NCI-H2171 (cell line): ENCODE measurements at places on chromosomes 12 and 14.

- no peak for DNase-seq
Measured at GRCh38 chr12:92338671-92339070, 193.0 kb upstream of the BTG1 start.

- no peak for DNase-seq
Measured at GRCh38 chr12:50951112-50951511, 1.2 kb upstream of the HIGD1C start.

- no peak for DNase-seq
Measured at GRCh38 chr12:120882055-120882555, 22.1 kb downstream of the SPPL3 start.

DNA sequence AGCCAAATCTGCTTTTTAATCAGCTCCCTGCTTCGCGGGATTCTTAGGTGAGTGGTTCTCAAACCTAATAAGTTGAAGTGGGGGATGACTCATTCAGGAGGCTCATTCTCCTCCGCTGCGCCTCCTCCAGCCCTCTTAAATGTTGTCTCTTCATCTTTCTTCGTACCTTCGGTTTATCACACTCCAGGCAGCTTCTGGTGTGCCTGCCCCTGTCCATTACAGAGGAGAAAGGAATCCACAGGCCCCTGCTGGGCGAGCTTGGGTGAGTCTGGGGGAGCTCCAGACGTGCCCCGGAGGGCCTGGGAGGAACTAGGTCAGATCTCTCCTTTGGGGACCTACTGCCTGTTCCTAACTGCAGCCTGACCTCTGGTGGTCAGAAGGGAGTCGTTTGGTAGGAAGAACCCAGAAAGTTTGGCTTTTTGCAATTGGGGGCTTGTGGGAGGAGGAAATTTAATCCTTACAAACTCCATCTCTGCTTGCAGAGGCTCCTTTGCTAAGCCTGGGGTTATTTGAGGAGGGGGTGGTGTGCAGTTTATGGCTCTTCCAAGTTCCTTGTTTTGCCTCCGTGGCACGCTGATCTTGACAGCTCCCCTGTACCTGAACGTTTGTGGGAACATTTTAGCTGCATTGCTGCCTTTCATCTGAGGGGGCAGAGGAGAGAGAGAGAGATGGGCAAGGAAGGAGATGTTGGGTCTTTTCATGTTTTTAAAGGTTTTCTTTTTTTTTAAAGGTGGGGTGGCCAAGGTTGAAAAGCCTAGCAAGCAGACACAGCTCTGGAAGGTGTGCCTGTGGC lies 84.1 kb upstream of the GNG2 start:
- peak; percentile 57 for DNase-seq

GRCh38 chr14:36935976-36936678 lies 236.3 kb downstream of the SLC25A21 start:
- DNase-seq = no peak

DNA sequence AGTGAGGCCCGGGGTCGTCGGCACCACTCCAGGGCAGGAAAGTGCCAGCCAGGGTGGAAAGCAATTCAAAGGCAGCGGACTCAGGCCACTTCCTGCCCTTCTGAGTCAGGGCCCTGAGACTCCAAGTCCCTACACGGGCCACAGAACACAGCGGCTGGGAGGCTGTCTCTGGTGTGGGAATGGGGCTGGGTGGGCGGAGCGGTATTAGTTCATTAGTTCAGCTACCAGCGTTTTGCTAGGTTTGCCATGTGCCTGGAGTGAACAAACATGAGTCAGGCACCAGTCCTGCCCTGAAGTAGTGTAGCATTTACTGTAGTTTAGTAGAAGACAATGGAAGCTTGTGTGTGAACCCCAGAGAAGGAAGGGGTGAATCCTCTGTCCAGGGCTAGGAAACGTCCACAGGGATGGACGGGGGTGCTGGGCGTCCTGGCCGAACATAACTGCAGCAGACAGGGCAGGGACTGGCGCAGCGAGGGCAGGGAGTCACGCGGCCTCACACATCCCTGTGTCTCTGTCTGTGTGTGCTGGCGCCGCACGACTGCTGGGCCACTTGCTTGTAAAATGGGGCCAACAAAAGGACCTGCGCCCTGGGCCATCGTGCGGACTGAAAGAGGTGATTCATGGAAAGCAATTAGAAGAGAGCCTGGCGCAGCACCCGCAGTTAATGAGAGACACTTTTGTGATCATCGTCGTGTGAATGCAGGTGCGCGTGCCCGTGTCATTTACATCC lies 186.4 kb upstream of the PRMT8 start:
- no peak for DNase-seq

GRCh38 chr12:131836193-131836592 lies 8.0 kb downstream of the MMP17 start:
- DNase-seq = no peak

GRCh38 chr14:75630695-75631452 lies 29.8 kb downstream of the ERG28 start:
- DNase-seq = no peak

DNA sequence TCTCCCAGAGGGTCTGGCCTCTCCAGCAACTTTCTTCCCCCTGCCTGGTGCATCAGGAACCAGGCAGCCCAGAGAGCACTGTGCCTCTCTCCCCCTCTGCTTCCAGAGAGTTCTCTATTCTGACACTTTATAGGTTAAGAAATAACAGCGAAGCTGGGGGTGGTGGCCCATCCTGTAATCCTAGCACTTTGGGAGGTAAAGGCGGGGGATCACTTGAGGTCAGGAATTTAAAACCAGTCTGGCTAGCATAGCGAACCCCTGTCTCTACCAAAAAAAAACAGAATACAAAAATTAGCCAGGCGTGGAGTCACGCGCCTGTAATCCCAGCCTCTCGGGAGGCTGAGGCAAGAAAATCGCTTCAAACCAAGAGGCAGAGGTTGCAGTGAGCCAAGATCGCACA lies 58.3 kb downstream of the ESRRB start:
- DNase-seq = peak; percentile 86

DNA sequence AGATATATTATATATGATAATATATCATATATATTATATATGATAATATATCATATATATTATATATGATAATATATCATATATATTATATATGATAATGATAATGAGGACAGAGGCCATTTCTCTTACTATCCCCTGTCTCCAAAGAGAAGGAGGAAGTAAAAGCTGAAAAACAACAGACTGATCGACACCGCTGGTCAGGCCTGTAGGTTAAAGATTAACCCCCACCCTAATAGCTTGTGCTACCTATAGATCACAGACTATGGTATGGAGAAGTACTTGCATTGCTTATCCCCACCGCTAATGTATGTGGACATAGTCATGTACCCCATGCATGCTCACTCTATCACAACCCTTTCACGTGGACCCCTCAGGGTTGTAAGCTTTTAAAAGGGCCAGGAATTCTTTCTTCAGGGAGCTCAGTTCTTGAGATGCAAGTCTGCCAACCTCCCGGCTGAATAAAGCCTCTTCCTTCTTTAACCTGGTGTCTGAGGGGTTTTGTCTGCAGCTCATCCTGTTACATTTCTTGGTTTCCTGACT lies 786.1 kb upstream of the TMEM132C start:
- DNase-seq = no peak

DNA sequence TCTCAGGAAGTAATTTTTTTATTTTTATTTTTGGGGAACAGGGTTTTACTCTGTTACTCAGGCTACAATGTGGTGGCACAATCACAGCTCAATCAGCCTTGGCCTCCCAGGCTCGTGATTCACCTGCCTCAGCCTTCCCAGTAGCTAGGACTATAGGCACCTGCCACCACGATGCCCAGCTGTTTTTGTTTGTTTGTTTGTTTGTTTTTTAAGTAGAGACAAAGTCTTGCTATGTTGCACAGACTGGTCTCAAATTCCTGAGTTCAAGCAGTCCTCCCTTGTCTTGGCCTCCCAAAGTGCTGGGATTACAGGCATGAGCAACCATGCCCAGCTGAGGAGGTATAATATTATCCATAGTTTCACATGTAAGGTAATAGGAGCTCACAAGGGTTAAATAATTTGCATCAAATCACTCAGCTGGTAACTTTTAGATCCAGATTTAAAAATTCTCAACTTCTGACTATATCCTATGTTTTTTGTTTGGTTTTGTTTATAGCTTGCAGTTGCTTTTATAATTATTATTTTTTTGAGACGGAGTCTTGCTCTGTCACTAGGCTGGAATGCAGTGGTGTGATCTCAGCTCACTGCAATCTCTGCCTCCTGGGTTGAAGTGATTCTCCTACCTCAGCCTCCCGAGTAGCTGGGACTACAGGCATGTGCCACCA lies 629.3 kb downstream of the DIO2 start:
- DNase-seq = no peak

- DNase-seq = no peak
Measured at GRCh38 chr12:52909331-52909730, 4.5 kb upstream of the KRT8 start.

GRCh38 chr12:57511588-57512325 lies 8.6 kb downstream of the DDIT3 start:
- no peak for DNase-seq

DNA sequence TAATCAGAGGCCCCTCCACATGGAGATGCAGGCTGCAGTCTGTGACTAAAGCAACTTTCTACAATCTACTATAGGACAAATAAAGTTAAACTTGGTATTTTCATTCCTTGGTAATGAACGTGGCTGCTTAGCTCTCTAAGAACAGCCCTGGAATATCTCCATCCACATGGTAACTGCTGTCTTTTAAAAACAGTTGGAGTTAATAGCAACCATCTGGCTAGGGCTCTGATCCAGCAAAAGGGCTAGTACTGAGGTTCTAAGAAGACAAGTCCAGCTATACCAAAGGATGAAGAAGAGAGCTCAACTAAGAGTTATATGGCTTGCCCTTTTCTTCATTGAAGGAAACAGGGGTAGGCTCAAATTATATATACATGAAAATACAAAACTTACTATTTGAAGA lies 920.1 kb downstream of the FLRT2 start:
- no peak for DNase-seq

- DNase-seq = peak; percentile 23
Measured at GRCh38 chr12:72618764-72619163, 346.6 kb downstream of the TRHDE start.

DNA sequence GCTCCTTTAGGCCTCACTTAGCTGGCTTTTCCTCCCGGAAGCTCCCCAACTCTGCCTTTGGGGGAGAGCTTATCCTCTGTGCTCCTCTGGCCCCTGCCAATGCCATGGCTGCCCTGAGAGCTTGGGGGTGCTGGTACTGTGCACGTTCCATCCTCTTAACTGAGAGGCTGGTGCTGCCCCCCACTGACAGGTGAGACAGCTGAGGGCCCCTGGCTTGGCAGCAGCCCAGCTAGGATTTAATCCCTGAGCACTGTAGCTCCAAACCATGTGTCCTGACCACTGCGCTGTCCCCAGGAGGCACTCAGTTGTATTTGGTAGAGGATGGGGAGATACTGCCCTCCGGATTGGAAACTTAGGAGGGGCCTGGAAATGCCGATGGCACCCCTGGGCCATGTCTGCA lies 46.1 kb downstream of the UBE3B start:
- no peak for DNase-seq

- no peak for DNase-seq
Measured at GRCh38 chr12:49400304-49400703, 33.0 kb downstream of the SPATS2 start.

- DNase-seq = no peak
Measured at GRCh38 chr14:104587641-104588040, 8.1 kb downstream of the C14orf180 start.

- DNase-seq = no peak
Measured at GRCh38 chr12:78802593-78802992, 62.0 kb upstream of the SYT1 start.

DNA sequence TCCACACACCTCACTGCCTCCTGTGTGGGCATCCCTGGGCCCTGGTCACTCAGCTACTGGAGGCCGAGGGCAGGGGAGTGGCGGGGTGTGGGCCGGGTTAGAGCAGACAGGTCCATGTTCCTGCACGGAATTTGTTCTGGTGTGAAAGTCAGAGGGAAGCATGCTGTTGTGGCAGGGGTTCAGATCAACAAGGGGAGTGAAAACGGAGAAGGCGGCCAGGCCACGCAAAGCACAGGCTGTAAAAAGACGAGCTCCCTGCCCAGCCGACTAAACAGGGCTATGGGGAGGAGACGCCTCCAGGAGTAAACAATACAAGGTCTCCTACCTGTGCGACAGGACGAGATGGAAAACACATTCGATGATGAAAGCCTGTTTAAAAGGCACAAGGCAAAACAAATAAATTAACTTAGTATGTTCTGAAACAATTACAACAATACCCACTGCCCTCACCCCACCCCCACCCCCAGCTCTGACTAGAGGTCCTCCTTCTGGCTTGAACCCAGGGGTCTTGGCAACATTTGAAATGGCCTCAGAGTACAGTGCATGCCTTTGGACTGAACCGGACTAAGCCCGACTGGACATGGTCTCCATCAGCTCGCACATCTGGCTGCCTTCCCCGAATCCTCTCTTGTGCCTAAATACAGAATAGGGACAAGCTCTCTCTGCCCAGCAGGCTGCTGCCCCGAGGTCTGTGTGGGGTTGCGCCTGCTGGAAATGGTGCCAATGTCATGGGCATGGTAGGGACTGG lies 274.9 kb upstream of the DIO3 start:
- DNase-seq = no peak

GRCh38 chr12:6899427-6899826 lies 5.2 kb upstream of the LRRC23 start:
- DNase-seq = no peak

DNA sequence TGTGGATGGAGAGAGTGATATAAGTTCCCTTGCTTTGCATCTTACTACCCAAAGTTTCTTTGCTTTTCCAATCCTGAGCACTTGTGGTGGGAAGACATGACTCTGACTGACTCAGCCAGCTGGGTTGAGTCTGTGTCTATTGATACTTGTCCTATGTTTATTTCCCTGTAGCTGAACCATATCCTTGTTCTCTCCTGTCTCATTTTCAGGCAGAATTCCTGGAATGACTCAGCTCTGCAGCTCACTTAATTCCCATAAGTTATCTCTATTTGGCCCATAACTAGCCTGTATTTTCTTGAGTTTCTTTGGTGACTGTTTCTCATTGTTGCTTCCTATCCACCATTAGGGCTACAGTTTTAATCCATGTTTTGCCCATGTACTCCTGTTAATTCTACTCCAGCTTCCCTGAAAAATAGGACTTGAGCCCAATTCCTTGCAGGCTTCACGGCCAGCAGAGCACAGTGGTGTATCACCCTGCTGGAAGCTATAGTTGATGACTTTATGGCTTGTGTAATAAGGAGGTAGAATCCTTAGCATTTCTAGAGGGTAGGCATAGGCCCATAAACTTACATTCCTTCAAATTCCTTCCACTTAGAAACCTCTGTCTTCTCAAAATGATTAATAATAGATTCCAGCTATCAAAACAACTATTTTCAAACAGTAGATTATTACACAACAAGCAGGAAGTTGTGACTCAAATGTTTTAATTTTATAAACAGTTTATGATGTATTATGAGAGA lies 183.1 kb downstream of the TMTC3 start:
- DNase-seq = no peak

- no peak for DNase-seq
Measured at GRCh38 chr14:101595349-101595748, 34.1 kb downstream of the DIO3 start.

- no peak for DNase-seq
Measured at GRCh38 chr12:28099871-28100270, 90.4 kb upstream of the CCDC91 start.

GRCh38 chr12:47361389-47362021 lies 281.7 kb upstream of the AMIGO2 start:
- no peak for DNase-seq

DNA sequence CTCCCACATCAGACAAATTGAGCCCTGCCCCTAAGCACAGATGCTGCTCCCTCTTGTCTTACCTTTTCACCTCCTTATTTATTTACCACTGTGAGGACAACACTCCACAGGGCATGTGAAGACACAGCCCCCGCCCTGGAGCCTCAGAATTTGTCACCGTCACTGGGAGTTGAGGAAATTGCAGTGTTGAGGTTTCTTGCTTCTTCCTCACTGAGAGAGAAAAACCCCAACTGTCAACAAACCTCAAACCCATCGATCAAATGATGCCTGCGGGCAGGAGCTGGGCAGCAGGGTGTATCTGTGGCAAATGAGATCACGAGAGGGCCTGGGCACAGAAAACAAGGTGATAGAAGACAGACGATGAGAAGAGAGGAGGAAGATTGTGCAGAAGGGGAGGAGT lies 30.5 kb upstream of the PLEKHG3 start:
- DNase-seq = no peak
